NCI-H524 treated with DMSO at 0.1 percent for 48 hours (cell line): ENCODE measurements at places on chromosomes 7 and 10.

DNA sequence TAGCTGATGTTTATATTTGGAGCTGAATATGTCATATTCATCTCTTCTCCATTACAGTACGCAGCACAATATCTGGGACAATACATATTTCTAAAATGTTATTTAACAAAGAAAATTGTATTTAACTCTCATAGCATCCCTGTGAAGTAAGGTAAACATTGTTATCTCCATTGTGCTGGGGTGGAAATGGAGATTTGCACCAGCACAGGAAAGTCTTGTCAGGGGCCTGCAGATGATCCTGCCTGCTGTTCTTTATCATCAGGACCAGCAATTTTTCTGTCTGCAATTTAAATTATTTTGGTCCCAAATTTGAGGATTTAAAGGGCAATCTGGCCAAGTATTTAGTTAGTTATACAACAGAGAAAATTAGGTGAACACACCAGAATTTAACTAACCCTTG lies 144.4 kb downstream of the CPED1 start:
- no peak for DNase-seq

DNA sequence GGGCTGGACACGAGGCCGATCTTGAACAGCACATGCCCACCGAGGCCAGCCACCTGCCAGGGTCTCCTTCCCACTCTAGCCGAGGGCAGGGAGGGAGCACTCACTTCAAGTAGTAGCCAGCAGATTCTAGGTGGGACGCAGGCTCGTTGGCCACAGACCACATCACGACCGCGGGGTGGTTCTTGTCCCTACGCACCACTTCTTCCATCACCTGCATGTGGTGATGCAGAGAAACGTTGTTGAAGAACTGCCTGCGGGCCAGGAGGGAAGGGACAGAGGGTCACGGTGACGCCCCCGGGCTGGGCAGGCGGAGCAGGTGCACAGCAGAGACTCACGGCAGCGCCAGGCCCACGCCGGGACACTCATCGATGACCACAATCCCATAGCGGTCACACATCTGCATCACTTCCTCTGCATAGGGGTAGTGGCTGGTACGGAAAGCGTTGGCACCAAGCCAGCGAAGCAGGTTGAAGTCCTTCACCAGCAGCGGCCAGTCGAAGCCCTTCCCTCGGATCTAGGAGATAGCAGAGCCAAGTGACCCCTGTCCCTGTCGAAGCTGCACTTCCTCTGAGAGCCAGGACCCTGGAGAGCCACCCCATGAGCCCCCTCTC lies 7.7 kb downstream of the GUSB start:
- DNase-seq, result no peak

GRCh38 chr7:114156178-114156577 lies 237.4 kb upstream of the PPP1R3A start:
- no peak for DNase-seq

- DNase-seq, result no peak
Observed at GRCh38 chr7:390761-391410, 100.9 kb downstream of the FOXL3 start.

DNA sequence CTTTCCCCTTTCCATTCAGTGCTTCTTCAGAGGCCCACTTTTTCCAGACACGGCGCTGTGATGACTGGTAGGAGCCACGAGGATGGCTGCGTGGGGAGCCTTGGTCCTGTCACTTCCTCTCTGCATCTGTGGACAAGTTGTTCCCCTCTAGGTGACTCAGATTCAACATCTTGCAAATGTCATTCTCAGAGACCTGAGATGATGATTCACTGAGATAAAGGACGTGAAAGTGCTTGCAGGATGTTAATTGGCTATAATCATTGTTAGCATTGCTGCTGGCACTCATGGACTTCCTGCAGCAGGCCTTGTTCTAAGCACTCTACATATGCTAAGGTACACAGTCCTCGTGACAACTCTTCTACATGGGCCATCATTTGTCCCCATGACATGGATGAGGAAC lies 489.8 kb upstream of the ZMIZ1 start:
- no peak for DNase-seq

- no peak for DNase-seq
Observed at GRCh38 chr10:72344932-72345331, 9.8 kb downstream of the DNAJB12 start.

- DNase-seq, result no peak
Observed at GRCh38 chr7:141227454-141227853, 153.6 kb downstream of the TMEM178B start.

- DNase-seq, result no peak
Observed at GRCh38 chr10:27285093-27285492, 44.5 kb upstream of the ACBD5 start.

- no peak for DNase-seq
Observed at GRCh38 chr10:126849646-126850045, 55.6 kb upstream of the DOCK1 start.

GRCh38 chr10:130012129-130012528 lies 48.1 kb upstream of the EBF3 start:
- DNase-seq, result no peak

- DNase-seq, result no peak
Observed at GRCh38 chr7:99092064-99092720, 51.7 kb downstream of the SMURF1 start.

DNA sequence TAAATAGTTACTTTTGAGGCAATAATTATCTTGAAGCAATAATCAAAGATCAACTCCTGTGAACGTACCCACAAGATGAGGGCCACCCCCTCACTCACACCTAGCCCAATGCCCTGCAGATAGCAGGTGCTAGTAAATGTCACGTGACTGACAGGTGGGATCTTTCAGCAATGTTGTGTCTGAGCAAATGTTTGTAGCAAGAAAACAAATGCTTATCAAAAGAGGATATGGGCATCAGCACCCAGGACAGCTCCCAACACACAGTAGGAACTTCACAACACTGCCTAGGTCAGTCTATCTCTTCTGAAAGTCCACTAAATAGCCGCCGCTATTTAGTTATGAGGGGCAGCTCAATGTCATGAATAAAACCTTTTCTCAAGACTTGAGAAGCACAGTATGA lies 120.8 kb upstream of the PDLIM1 start:
- no peak for DNase-seq

GRCh38 chr10:23157691-23158369 lies 34.3 kb upstream of the PTF1A start:
- no peak for DNase-seq

- DNase-seq, result no peak
Observed at GRCh38 chr10:22002591-22003176, 846 bp downstream of the DNAJC1 start.

- DNase-seq, result no peak
Observed at GRCh38 chr7:158315326-158315725, 272.3 kb downstream of the PTPRN2 start.
